ENCODE measurements at places on chromosomes 2 and 18.

GRCh38 chr2:19823507-19823906 is 78.3 kb downstream of the TTC32 start:
- no peak for DNase-seq

- DNase-seq = no peak
Observed at GRCh38 chr2:108971661-108972566, 17.1 kb downstream of the EDAR start.

- DNase-seq = peak; percentile 51
Observed at GRCh38 chr2:103959174-103960128, 894.5 kb upstream of the POU3F3 start.

GRCh38 chr2:31271851-31272267 is 37.9 kb downstream of the EHD3 start:
- no peak for DNase-seq

GRCh38 chr2:232276733-232277313 is 101.7 kb upstream of the ALPP start:
- no peak for DNase-seq

GRCh38 chr18:12599543-12599942 is 58.4 kb downstream of the SPIRE1 start:
- DNase-seq = no peak

DNA sequence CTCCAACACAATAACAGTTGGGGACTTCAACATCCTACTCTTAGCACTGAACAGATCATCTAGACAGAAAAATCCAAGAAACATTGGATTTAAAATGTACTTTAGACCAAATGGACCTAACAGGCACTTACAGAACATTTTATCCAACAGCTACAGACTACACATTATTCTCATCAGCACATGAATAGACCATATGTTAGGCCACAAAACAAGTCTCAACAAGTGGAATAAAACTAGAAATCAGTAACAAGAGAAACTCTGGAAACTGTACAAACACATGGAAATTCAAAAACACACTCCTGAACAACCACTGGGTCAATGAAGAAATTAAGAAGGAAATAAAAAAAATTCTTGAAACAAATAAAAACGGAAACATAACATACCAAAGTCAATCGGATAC is 117.5 kb downstream of the ACVR1 start:
- no peak for DNase-seq

GRCh38 chr2:202635428-202636212 is 851 bp downstream of the FAM117B start:
- DNase-seq = peak; percentile 58

- no peak for DNase-seq
Observed at GRCh38 chr2:33133454-33133952, 186.8 kb downstream of the LTBP1 start.

DNA sequence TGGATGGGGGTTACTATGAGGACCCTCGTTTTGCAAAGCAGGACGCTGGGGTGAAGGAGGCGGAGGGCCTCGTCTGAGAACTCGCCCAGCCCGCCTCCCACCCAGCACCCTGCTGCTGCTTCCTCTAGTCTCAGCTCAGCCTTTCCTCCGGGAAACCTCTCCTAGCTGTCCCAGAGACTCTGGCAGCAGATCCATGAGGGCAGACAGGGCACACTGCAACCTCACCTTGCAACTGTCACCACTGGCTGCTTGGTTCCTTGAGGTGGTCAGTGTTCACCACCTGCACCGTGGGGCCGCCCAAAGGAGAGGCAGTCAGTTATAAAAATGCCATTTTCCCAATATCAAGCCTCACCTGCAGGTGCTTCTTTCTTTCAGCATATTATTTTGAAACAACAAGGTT is 45.6 kb downstream of the PARD6G start:
- no peak for DNase-seq

DNA sequence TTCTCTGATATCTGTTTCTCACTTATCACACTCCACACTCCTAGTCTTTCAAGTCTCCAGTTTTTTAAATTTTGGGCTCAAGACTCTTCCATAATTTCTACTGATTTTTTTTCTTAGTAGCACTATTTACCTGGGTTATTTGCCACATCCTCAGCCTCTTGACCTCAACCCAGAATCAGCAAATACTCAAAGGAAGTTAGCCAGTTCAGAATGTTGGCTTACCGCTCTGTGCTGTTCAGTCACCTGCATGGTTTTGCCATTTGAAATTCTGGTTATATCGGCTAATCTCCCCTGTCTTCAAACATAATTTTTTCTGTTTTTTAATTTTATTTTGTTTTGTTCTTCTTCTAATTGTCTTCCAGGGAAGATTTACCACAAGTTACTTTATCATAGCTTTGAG is 412.6 kb downstream of the PTH2R start:
- DNase-seq = no peak

- DNase-seq = no peak
Observed at GRCh38 chr2:215758691-215759090, 254.7 kb downstream of the MREG start.

GRCh38 chr2:27208486-27209050 is 3.3 kb upstream of the ATRAID start:
- DNase-seq = no peak

DNA sequence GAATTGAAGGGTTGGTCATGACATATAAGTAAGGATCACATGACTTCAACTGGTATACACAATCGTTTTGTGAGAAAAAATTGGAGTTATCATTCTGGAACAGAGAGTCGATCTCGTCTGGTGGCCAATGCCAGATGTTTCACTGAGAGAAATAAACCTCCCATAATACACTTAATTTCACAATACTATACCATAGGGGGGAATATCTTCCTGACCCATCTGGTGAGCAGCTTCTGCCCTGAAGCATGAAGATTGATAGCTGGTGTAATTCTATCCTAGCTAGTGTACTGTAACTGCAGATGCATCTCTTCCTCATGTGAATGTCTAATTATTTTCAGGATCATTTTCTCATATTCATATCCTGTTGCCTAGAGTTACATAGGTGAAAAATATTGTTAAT is 15.7 kb upstream of the CDH7 start:
- DNase-seq = no peak

GRCh38 chr2:223722226-223722625 is 115.2 kb downstream of the AP1S3 start:
- DNase-seq = no peak

DNA sequence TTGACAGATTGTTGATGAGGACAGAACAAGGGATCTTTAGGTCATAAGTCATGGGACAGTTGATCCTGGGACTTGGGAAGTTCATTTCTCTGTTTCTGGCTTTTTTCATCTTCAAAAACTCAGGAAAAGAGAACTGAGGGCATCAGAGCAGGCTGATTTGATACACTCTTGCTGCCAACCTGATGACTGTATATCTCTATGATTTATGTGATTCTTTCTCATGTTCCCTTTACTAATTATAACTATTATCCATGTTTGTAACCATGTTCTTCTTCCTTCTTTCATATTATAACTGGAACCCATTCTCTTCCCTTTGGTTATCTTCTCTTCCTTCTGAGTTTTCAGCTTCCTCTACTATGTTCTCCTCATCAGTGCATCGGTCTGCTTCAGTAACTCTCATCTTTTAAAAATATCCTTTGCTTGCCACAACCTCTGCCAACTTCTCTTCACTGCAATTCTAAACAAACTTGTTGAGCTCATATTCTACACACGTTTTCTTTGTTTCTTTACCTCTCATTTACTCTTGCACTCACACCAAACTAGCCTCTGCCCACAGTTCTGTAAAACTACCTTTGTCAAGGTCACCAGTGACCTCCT is 13.5 kb downstream of the RASGRP3 start:
- DNase-seq = no peak

DNA sequence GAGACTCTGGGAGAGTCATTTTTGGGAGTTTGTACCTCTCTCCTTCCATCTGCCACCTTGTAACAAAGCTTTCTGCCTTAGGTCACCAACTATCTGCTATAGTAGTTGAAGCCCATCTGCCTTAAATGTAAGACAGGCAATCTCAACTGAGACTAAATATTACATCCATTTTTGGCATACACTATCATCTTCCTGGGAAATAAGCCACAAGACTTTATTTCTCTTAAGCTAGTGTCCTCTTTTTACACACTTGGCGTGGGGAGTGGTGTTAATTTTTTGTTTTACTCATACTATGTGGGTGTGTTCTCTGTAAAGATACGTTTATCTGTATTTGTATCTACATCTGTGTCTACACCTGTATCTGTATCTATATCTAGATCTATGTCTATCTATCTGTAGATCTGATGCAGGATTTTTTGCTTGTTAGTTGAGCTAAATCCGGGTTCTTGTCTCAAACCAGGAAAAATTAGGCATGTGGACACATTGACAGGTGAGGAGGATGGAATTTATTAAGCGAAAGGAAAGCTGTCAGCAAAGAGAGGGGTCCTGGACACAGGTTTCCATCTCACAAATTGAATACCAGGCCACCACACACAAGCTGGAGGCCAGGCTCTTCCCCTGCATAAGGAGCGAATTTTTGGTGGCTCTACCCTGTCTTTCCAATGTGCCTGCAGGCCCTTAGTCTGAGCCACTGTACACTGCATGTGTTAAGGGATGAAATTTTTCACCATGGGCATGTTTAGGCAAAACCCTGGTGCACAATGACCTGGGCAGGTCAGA is 64.8 kb upstream of the RND3 start:
- DNase-seq = no peak

DNA sequence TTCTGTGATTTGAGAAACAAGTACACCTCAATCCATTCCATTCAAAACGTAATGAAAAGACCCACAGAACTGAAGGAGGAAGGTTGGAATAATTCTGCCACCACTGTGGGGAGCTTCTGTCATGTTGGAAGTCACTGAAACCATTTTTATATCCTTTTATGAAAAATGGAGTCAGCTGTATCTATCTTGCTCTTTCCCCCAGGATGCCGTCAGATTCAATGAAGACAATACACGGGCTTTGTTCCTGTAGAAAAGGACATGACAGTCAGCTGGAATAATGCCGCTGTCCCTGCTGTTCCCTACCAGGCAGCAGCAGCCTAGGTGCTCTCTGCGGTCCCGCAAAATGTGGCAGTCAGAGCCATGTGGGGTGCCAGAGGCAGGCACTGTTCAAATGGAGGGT is 52.5 kb upstream of the APCDD1 start:
- DNase-seq = no peak

DNA sequence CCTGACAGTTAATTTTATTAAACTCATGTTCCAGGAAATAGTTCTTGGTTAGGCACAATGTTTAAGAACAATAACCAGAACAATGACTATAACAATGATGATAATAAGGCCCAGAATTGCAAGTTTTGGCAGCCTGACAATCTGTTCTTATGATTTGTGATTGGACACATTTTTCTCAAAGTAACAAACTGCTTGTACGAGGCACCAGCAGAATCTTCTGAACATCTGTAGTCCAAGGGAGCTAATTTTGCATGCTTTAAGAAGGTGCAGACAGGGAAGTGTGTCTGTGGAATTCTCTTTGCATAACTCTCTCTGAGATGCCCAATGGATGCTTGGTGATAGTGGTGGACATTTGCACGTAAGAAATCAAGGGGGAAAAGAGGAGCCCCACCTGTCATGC is 709.3 kb downstream of the SLC4A3 start:
- DNase-seq = no peak

DNA sequence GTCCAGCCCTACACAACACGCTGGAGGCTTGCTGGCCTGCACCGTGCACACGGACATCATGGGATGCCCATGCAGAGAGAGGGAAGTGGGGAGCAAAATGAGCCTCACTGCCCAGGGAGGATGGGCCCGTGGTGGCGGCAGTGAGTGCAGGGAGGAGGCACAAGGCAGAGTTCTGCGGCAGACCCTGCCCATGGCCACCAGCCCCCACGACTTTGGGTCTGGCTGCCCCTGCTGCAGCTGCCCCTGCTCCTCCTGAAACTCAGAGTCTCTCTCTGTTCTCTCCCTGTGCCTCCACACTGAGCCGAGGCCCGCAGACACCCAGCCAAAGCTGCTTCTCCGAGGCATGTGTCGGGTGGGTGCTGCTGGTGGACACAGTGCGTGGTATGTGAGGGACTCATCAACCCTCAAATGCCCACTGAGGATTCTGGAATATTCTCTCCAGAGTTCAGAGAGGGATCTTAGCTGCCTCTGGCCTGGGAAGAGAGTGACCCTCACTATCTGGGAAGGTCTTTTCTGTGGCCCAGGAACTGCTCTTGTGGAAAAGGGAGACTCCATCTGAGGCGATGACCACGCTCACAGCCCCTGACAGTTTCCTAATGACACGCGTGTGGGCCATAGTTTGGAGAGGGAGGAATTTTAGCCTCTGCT is 45.1 kb upstream of the HPCAL1 start:
- DNase-seq = no peak

All from neural crest cell (in vitro differentiated cells).